NCI-H1436 (cell line): ENCODE measurements at places on chromosomes 2 and 18.
A peak's percentile ranks its signal among the peaks of the same experiment; 100 is the strongest.

- DNase-seq, result no peak
Measured at GRCh38 chr2:218400930-218401881, 1.5 kb downstream of the CTDSP1 start.

- DNase-seq, result peak; percentile 33
Measured at GRCh38 chr2:216034065-216034464, 20.7 kb upstream of the MREG start.

GRCh38 chr2:126653109-126653508 is 2.8 kb upstream of the GYPC start:
- DNase-seq, result no peak

DNA sequence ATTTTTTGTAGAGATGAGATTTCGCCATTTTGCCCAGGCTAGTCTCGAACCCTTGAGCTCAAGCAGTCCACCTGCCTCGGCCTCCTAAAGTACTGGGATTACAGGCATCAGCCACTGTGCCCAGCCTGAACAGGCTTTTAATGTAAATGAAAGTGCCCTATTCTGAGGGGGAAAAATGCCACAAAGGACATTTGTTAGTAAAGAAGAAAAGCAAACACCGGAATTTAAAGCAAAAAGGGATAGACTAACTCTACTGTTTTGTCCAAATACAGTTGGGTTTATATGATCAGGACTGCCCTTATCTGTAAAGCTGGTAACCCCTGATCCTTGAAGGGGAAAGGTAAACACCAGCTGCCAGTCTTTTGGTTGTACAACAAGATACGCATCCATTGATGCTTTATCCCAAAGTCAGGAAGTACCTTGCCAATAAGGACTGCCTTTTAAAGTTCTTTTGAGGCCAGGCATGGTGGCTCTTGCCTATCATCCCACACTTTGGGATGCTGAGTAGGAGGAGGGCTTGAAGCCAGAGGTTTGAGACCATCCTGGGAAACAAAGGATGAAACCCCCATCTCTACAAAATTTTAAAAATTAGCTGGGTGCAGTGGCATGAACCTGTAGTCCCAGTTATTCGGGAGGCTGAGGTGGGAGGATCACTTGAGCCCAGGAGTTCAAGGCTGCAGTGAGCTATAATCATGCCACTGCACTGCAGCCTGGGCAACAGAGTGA is 13.1 kb downstream of the CLEC4F start:
- DNase-seq, result no peak

- DNase-seq, result no peak
Measured at GRCh38 chr2:181576431-181576830, 80.5 kb downstream of the CERKL start.

- no peak for DNase-seq
Measured at GRCh38 chr2:13818002-13818401, 814.5 kb upstream of the LRATD1 start.

DNA sequence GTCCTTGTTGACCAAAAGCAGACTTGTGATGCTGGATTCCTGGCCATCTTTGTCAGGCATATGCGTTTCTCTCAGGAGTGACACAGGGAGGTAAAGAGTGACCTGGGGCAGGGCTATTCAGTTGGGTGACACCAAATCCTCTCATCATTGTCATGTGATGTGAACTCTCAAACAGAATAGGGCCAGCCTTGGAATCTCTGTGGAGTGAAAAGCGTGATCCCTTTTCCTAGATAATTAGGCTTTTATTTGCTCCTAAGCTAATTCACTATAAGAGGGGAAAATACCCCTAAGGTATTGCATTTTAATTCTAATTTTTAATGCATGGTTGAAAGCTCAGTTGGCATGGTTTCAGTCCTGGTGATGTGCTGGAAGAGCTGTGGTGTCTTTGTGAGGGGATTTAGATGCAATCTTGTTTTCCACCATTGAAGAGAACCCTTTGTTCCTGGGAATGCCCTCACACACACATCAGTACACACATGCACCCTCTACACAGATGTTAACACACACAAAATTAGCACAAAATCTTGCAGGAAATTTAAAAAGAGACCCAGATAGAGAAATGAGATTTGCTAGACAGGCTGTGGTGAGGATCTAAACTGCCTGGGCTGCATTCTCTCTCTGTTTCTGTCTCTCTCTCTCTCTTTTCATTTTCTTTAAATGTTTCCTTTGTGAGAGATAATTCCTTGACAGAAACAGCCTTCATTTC is 349.9 kb downstream of the TSN start:
- no peak for DNase-seq

GRCh38 chr2:168767258-168767657 is 35.2 kb upstream of the NOSTRIN start:
- DNase-seq, result no peak

DNA sequence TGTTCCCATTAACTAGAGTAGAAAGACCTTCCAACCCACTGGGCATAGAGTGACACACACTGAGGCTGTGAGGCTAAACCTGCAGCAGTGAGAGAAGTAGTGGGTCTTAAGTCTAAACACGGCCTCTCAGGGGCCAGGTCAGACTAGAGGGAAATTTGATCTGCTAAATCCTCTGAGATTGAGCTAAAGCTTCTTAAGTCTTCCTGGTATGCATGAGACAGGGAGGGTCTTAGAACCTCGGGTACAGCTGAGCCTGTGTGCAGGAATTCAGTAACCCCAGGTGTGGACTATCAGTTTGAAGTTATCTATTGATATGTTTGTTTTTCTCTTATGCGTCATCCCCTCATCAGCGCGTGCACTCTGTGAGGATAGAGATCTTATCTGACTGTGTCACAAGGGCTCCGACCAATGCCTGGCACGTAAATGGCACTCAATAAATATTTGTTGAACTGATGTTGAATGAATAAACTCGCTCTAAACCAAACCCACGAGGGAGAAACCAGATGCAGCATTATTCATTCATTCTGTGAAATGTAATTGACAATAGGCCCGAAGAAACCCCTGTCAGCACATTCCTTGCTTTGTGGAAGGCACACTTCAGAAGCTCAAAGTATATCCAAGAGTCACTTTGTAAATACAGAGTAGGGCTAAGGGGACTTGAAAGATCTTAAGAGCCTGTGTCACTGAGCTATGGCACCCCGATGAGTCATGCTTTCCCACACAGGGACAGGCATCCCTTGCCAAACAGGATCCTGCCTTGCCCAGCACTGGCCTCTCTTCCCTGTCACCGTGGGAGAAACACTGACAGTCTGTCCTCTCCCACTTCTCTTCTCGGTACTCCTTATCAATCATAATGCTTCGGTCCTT is 21.7 kb upstream of the RAB10 start:
- no peak for DNase-seq

DNA sequence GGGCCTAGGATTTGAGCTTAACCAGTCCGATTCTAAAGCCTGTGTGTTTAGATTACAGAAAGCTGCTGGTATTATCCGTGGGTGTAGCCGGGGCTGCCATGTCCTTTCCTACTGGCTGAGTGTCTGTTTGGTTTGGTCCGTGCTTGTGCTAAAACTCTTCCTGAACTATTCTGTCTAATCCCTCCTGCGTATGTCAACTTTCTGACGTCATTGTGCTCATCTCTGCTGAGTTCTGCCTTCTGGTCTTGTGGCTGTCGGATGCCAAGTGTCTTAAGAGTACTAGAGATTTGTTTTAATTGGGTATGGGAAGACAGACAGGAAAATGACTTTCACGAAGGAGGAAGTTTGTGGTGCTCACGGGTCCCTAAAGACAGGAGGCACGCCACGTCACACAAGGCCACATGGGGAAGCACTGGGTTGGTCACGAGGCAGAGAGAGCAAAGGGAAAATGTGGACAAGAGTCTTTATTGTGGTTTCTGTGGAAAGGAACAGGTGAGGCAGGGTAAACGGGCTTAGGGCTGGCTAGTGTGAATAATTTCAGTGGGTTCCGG is 31.8 kb upstream of the NTSR2 start:
- DNase-seq, result no peak

DNA sequence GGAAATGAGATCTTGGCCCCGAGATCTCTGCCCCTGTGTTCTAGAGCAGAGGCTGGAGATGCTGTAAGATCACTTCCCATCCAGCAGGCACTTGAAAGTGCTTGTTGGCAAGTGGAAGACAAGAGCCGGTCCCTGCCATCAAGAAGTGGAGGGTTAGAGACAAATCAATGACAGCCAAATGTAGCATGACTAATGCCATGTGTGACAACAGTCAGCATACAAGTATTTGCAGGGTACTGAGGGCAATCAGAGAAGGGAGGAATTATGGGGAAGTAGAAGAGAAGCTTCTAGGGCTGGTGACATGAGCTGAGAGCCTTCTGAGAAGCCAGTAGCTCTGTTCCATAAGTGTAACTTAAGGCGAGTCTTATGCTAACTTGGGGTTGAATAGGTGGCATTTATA is 58.6 kb downstream of the TMEM17 start:
- DNase-seq, result no peak

GRCh38 chr2:47769318-47769717 is 13.6 kb upstream of the MSH6 start:
- no peak for DNase-seq

GRCh38 chr2:16425462-16426336 is 239.9 kb downstream of the CYRIA start:
- no peak for DNase-seq

- no peak for DNase-seq
Measured at GRCh38 chr2:236667526-236667925, 97.9 kb downstream of the ACKR3 start.
